ENCODE measurements at places on chromosomes 13 and 19.

GRCh38 chr13:112688560-112689302, 1.1 kb upstream of the ATP11A start:
- DNase-seq = no peak

DNA sequence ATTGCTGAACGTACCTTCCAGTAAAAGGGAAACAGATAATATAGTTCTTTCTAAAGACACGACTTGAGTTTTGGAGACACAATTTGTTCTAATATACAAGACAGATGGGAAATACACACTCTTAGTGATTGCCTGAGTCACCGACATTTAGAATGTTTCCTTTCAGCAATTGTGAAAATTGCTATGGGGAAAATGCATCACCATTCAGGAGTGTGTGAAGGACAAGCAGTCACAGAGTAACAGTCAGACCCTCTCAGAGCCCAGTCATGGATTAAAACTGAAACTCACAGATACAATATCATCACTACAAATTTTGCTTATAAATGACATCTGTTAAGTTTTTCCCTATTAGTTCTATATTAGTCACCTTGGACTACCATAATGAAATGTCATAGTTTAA, 286.1 kb downstream of the SPRY2 start:
- peak; percentile 61 for DNase-seq

GRCh38 chr13:67235265-67235664, 5.1 kb upstream of the PCDH9 start:
- DNase-seq = no peak

DNA sequence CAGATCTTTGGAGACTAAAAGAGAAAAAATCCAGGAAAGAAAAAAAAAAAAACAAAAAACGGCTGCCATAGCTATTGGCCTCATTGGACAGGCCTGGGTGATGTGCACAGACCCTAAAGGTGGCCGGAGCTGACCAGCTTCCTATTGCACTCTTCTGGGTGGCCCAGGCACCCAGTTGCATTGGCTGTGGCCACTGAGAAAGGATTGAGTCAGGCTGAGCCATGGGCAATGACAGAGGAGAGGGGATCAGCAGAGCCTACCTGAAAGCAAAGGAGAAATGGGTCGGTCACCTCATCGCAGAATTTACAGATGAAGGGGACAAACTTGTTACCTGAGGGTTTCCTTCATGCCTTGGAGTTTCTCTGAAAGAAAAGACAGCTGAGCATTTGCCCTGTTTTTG, 17.3 kb downstream of the HMGB1 start:
- no peak for DNase-seq

- no peak for DNase-seq
Measured at GRCh38 chr19:30471441-30471840, 99.3 kb downstream of the ZNF536 start.

GRCh38 chr13:35894636-35895035, 236.5 kb downstream of the DCLK1 start:
- no peak for DNase-seq

- no peak for DNase-seq
Measured at GRCh38 chr19:2782329-2782935, 641 bp downstream of the SGTA start.

- peak; percentile 64 for DNase-seq
Measured at GRCh38 chr19:50779504-50780457, 9.5 kb downstream of the GPR32 start.

DNA sequence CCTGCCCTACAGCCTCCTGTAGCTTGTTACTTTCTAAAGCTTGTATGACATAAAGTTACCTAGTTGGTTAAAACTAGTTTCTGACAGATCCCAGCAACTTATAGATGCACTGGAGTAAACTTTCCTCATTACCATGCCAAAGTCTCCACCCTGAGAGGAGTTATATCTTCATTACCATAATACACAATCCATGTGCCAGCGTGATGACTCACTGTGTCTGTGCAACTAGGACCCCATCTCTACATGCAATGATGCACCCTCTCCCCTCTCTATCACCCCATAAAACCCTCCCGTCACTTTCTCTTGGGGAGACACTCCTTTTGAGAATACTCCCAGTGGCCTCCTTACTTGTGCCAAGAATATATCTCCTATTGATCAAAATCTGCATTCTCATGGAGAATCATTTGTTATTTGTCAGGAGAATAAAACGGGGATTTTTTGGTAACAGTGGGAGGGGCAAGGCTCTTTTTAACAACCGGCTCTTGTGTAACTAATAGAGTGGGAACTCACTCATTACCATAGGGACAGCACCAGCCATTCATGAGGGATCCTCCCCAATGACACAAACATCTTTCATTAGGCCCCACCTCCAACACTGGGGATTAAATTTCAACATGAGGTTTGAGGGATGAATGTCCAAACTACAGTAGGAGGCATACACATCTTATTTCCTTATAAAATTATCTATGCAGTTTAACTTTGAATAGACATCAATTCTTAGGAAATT, 235.1 kb upstream of the ATXN8OS start:
- DNase-seq = no peak

GRCh38 chr13:75494491-75494890, 12.5 kb upstream of the TBC1D4 start:
- DNase-seq = no peak

DNA sequence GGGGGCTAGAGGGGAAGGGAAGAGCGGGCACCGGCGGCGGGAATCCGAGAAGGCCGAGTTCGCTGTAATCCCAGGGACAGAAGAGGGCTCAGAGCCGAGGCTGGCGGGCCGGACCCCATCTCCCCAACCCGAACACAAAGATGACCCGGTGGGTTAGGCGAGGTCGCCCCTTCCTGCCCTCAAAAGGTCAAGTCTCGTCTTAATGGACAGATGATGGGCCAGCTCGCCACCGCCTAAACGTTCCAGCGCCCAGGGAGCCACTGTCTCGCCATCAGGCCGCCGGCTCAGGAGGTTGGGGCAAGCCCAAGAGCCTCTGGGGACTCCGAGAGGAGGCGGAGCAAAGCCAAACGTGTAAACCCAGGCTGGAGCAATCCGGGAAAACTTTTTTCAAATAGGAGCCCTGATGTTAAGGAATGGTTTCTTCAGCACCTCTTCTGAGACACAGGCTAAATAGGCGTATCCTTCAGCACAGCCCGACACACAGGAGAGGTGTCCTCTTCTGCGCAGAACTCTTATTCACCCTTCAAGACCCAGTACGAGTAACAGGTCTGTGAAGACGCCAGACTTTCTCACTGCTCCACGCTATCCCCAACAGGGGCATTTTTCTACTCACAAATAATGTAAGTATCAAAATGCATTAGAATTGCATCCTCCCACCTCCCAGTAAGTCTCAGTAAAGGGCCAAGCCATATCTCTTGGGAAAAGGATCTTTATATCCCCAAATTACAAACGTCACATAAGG, 6.3 kb upstream of the POU4F1 start:
- DNase-seq = no peak

DNA sequence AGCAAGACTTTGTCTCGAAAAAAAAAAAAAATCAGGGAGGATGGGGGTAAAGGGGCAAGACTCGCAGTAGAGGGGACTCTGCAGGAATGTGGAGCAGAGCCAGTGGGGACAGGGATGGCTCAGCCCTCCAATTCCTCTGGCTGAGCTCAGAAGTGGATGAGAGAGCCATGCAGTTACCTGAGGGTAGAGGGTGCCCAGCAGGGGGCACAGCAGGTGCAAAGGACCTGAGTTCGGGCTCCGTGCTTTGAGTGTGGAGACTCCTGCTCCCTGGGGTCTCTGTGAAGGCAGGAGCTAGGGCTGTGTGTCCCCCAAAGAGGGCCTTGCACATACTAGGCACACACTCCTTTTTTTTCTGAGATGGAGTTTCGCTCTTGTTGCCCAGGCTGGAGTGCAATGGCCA, 7.7 kb downstream of the DOCK6 start:
- no peak for DNase-seq

- no peak for DNase-seq
Measured at GRCh38 chr13:60520902-60521569, 124.0 kb downstream of the TDRD3 start.

GRCh38 chr19:19034204-19034624, 811 bp downstream of the ARMC6 start:
- DNase-seq = peak; percentile 67

DNA sequence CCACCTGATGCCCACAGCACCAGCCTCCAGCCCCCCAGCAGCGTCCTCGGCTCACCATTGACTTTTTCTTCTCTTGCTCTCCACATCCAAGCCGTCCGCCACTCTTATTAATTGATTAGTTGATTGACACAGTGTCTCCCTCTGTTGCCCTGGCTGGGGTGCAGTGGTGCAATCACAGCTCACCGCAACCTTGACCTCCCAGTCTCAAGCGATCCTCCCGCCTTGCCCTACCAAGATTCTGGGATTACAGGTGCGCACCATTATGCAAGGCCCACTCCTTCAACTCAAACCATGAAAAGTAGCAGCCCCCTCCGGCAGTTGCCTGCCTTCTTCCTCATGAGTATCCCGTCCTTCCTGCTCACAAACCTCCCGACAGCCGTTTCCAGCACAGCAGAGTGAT, 921 bp upstream of the TEX29 start:
- DNase-seq = no peak

DNA sequence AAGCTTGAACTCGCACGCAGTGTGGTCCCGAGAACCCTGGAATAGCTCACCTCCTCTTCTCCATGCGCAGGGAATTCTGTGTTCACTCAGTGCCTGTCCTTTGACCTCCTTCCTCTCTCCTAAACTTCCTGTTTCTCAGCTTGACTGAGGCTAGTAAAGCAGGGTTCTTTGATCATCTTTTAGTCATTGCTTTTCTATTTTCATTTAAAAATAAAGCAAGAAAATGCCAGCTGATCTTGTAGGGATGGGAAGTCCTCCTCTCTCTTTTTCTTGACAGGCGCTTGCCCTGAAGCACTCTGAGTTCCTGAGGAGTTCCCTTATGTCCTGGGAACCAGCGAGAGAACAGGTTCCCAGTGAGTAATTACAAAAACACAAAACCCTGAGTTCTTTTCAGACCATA, 62.8 kb downstream of the ARHGEF7 start:
- peak; percentile 72 for DNase-seq

DNA sequence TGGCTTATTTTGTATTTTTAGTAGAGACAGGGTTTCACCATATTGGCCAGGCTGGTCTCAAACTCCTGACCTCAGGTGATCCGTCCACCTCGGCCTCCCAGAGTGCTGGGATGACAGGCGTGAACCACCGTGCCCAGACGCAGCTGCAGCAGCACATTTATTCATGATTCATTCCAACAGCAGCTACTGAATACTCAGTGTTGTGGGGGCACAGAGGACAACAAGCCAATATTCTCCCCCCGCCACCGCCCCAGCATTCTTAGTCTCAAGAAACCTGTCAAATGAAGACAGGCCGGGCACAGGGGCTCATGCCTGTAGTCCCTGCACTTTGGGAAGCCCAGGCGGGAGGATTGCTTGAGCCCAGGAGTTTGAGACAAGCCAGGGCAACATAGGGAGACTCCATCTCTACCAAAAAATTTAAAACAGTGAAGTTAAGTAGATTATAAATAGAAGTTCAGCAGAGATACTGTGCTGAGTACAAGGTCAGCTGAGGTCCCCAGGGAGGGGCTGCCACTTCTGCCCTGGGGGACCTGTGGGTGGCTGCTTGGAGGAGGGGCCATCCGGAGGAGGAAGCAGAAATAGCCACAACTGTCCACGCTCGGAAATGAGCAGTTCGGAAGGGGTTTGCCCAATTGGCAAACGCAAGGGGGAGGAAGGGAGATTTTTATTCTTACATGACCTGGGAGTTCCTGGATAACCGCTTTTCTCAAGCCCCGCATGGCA, 4.3 kb downstream of the DOT1L start:
- DNase-seq = no peak

DNA sequence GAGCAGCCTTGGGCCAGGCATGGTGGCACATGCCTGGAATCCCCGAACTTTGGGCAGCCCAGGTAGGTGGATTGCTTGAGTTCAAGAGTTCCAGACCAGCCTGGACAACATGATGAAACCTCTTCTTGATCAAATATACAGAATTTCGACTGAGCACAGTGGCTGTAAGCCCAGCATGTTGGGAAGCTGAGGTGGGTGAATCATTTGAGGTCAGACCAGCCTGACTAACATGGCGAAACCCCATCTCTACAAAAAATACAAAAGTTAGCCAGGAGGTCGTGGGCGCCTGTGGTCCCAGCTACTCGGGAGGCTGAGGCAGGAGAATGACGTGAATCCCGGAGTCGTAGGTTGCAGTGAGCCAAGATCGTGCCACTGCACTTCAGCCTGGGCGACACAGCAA, 8.0 kb upstream of the NLRP7 start:
- DNase-seq = no peak

GRCh38 chr19:44111910-44112463, 1.2 kb upstream of the ZNF225 start:
- DNase-seq = peak; percentile 78

GRCh38 chr13:42970824-42971690, 21.0 kb downstream of the EPSTI1 start:
- DNase-seq = peak; percentile 47

DNA sequence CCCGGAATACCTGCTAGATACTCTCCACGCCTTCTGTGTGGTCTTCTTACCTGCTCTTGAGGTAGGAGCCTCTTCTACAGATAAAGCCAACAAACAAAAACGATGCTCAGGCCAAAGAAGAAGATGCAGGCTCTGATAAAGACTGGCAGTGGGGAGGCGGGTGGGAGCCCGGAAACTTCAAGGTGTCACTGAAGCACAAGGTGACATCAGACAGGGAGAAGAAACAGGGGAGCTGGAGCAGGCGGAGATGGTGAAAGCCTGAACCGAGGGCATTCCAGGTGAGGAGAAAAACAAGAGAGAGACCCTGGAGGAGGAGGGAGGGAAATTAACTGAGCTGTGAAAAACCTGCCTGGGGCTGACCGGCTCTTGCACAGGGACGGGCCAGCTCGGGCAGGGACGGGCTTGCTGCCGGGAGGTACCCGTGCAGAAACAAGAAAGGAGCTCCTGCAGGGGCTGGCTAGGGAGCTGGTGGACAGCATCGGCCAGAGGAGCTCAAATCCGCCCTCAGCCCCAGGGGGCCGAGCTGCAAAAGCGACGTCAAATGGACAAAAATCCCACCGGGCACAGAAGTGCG, 19.0 kb downstream of the GNG7 start:
- no peak for DNase-seq

DNA sequence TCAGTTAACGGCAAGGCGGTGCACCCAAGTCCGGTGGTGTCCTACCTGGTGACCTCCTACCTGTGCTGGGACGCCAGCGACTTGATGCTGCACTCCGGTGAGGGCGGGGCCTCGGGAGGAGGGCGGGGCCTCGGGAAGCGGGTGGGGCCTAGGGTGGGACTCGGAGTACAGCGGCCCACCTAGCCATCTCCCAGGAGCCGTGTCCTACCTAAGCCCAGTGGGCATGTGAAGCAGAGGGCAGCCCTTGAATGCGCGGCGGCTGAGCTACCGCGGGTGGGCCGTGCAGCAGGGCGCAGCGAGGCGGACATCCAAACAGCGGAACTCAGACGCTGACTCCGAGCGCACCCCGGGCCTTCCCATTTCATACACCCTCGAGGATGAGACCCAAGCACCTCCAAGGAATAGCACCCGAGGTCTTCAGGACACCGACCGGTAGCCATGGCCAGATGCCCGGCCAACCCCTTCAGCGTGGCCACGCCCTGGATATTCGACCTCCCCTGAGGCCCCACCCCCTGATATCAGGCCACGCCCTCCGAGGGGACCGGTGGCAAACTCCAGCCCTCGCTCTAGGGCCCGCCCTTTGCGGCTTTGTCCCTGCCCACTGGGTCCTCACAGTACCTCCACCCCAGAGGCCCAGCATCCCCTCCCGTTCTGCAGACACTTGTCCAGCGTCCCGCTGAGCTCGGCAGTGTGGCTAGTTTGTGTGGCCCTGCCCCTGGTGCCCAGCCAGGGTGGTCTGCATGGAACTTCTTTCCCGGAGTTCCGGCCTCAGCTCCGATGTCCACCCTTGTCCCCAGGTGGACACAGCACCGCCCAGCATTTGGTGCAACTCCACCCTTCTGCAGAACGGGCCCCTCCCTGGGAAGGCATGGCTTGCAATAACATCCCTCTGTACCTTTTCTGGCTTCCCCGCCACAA, 5.4 kb downstream of the KLK1 start:
- peak; percentile 24 for DNase-seq

Data from foreskin keratinocyte (primary cell).